ENCODE measurements at places on chromosomes 1 and 21.

DNA sequence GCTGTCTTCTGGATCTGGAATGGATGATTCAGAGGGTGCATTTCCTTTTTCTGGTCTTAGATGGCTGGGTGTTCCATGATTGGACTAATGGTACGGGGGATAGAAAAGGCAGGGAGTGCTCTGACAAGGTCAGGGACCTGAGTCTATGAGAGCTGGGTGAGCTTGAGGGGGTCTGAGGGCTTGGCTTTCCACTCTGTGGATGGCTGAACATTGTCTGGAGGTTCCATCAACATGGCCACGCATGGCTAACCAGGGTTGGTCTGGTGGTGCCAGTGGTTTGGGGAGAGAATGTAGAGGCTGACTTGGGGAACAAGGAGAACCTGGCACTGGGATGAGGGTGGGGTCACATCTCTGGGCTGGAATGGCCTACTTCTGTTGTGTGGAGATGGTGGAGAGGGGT lies 41.5 kb upstream of the TSPAN2 start:
- no peak for DNase-seq

DNA sequence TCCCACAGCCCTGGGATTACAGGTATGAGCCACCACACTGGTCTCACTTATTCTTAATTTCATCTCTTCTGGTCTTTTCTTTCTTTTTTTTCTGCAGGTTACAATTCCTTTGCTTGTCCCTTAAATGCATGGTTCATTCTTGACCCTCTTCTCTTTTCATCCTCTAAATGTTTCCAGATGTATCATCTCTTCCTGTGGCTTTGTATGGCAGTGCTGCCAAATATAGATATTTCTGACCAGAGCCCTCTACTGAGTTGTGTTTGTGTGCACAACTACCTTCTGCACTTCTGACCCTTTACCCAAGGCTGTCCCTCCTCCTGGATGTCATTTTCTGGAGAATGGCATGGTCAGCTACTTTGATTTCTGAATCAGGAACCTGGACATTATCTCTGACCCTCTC lies 32.5 kb downstream of the OLFML3 start:
- no peak for DNase-seq

- no peak for DNase-seq
These were observed 8.3 kb downstream of the NFYC start for GRCh38 chr1:40699787-40700186.

- DNase-seq = no peak
These were observed 10.3 kb upstream of the KCNE1 start for GRCh38 chr21:34522284-34522683.

DNA sequence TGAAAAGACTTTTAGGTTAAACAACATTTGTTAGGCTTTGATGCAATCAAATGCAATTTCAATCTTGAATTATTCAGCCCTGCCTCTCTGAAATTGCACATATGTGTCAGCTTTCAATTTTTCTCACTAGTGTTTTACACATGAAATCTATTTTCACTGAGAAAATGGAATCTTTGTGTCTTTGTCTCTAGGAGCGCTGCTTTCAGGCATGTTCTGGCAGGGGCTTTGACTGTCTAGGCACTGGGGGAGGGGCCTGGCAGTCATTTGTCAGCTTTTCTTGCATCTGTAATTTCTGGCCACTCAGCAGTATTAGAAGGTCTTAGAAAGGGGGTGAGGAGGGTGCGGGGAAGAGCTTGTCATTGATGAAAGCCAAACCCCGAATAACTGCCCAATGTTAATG lies 264.4 kb downstream of the PTPRC start:
- no peak for DNase-seq

- DNase-seq = no peak
These were observed 45.5 kb upstream of the AIM2 start for GRCh38 chr1:159122005-159122621.

DNA sequence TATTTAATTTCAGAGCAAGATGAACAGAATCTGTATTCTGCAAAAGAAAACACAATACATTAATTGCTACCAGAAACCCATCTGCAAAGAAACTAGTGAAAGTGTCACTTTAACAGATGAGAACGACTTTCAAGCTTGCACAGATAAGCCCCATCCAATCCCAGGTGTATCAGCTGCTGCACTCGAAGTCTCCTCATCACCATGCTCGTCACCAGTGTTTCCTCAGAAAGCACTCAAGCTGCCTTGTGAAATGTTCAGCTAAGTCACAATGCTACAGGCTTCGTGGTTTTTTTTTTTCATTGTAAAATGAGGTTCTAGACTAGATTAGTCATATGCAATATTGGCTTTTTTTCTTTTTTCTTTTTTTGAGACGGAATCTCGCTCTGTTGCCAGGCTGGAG lies 3.3 kb upstream of the TOMM20 start:
- DNase-seq = no peak

All from stimulated activated CD8-positive, alpha-beta memory T cell treated with anti-CD3 and anti-CD28 coated beads, Interleukin-4, amount 100 ng/mL, for 1 hour (primary cell).